ENCODE measurements at places on chromosomes 3 and 15. TPM values are rescaled to one million over a fixed set of nuclear protein-coding genes. Genes with fewer than 3 reads are reported as not detected.

DNA sequence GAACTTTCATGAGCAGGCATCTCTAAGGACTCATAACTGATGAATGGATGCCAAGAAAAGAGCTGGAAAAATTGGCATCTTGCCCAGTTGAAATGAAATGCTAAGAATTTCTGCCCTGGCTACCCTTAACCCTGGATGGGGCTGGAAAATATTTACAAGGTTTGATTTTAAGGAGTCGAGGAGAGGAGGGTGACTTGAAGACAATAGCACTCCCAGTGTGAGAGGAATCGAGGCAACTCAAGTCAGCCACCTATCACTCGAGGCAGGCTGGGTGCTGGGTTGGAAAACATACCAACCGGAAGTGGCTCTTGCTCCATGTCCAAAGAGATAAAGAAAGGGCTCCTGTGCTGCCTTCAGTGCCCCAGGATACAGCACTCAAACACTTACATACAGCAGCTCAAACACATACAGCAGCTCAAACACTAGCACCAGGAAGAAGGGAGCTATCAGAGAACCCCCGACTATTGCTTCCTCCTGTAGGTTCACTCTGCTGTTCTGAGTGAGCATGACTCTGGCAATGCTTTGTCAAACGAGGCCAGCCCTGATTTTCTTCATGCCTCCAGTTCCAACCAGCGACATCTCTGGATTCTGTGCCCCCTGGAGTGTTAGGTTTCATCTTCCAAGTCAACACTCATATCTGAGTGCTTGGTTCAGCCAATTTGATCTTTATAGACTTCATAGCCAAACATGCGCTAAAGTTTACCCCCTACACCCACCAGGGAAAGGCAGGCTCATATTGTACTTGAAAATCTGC lies 4.9 kb downstream of the PRICKLE2 start:
- H3K27ac ChIP-seq = peak overlapping the region; percentile 87
- H3K27me3 ChIP-seq = no peaks in the 10 kb centered on the region
- H3K4me3 ChIP-seq = no peak overlapping the region
- no peaks in the 10 kb centered on the region for H3K36me3 ChIP-seq
- H3K4me1 ChIP-seq = peaks cover 100% of the 10 kb centered on the region

Gene GP9
- total RNA-seq = not detected

GRCh38 chr3:15499536-15499935 lies 22.0 kb downstream of the COLQ start:
- no peak overlapping the region for H3K4me3 ChIP-seq
- no peaks in the 10 kb centered on the region for H3K27me3 ChIP-seq
- no peak overlapping the region for H3K27ac ChIP-seq

DNA sequence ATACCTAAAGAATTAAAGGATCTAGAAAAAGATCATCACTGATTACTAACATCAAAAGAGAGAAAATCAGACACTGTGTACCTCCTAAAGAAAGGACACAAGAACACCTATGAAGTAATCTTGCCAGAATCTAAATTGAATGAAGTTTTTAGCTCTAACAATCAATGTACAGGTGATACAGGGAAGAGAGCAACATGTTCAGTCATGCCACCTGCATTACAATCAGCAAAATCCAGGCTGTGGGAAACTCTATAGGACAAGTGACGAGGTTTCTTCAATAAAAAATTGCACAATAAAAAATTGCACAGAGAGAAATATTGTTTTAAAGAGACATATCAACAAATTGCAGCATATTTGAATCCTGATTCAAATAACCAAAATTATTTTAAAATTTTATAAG lies 93.3 kb downstream of the SEMA5B start:
- H3K36me3 ChIP-seq = no peaks in the 10 kb centered on the region
- H3K27ac ChIP-seq = no peak overlapping the region
- no peaks in the 10 kb centered on the region for H3K4me1 ChIP-seq
- DNase-seq = no peak
- no peaks in the 10 kb centered on the region for H3K27me3 ChIP-seq
- H3K4me3 ChIP-seq = no peak overlapping the region

GRCh38 chr15:20356444-20356910 lies 185.1 kb downstream of the GOLGA6L6 start:
- no peak overlapping the region for H3K27ac ChIP-seq
- no peak overlapping the region for H3K4me3 ChIP-seq
- no peaks in the 10 kb centered on the region for H3K4me1 ChIP-seq

GRCh38 chr3:10483686-10484345 lies 21.6 kb downstream of the ATP2B2 start:
- H3K27me3 ChIP-seq = no peaks in the 10 kb centered on the region
- no peaks in the 10 kb centered on the region for H3K36me3 ChIP-seq
- no peak for DNase-seq
- no peaks in the 10 kb centered on the region for H3K4me1 ChIP-seq
- no peak overlapping the region for H3K27ac ChIP-seq
